ENCODE measurements at places on chromosomes 6 and 20. TPM values are rescaled to one million over a fixed set of nuclear protein-coding genes. Genes with fewer than 3 reads are reported as not detected.

Gene SIRPD
- not detected for total RNA-seq

Gene ELOVL4
- 3.3 TPM for total RNA-seq

Gene MUC22
- total RNA-seq = not detected

GRCh38 chr6:32092760-32093497 lies 16.2 kb downstream of the TNXB start:
- DNase-seq = no peak

GRCh38 chr6:125216015-125216414 lies 62.4 kb downstream of the TPD52L1 start:
- DNase-seq = no peak

DNA sequence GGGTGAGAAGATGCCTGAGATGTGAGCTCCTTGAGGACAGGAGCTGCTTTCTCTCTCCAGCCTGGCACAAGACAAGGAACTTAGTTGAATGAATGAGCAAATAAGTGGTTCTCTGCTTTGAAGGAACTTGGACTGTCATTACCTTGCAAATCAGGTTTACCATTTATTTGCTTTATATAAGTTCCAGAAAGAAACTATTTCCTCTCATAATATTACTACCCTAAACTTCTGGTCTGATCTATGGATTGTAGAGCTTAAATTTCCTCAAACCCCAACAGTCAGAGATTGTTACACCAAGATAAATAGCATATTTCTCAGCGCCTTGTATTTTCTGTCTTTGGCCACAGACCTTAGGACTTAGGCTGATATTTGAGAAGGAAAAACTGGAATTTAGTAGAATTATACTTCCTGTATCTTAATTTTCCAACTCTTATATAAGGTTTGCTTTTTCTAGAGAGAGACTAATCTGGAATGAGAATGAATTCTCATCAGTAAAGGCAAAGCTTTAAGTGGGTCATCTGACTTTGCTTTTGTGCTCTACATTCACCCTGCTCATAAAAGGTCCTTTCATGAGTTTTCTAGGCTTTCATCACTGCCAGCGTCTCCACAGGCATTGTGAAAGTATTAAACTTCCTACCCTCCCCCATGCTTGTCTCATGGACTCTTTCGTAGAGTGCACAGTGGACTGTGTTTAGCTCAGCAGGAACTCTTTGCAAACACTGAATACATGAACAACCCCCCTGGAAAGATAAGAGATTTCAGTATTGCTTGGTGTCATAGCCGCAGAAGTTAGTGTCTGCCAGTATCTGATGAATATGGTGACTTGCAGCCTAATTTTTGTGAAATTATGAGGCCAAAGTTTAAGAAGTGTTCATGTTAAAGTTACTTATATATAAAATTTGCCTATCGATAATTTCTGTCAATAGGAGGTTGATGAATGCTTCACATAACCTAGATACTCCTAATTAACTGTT lies 74.0 kb downstream of the PTPRA start:
- no peak for DNase-seq

Gene MMUT
- 18.4 TPM for total RNA-seq

Gene HAO1
- total RNA-seq = not detected

Gene PBOV1
- not detected for total RNA-seq

DNA sequence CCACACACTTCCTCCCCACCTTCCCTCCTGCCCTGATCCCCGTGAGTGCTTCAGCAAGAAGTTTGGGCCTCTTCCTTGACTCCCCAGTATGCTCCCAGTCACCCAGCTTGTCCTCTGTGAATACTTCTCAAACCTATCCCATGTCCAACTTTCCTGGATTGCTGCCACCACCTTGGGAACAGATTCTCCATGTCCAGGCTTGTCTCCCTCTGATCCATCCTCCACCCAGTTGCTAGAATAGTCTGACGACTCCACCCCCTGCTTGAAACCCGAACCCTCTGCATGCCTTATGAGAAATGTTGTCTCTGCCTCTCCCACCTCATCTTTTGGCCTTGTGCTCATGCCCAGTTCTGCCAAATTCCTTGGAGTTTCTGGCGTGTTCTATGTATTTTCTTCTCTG lies 108.0 kb downstream of the PPP1R14C start:
- no peak for DNase-seq

- no peak for DNase-seq
These were observed 85.4 kb downstream of the HFE start for GRCh38 chr6:26172608-26172968.

GRCh38 chr6:138638604-138639003 lies 135.0 kb upstream of the CCDC28A start:
- DNase-seq = no peak

DNA sequence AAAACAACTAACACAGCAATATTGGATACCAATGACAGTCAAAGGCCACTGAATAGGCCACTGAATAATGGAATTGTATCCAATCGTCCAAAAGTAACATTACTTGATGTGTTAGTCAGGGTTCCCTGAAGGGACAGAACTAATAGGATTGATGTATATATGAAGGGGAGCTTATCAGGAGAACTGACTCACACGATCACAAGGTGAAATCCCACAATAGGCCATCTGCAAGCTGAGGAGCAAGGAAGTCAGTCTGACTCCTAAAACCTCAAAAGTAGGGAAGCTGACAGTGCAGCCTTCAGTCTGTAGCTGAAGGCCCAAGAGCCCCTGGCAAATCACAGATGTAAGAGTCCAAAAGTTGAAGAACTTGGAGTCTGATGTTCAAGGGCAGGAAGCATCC lies 571.4 kb downstream of the PRKN start:
- no peak for DNase-seq

GRCh38 chr6:39451831-39452230 lies 129.3 kb upstream of the KCNK16 start:
- DNase-seq = no peak

DNA sequence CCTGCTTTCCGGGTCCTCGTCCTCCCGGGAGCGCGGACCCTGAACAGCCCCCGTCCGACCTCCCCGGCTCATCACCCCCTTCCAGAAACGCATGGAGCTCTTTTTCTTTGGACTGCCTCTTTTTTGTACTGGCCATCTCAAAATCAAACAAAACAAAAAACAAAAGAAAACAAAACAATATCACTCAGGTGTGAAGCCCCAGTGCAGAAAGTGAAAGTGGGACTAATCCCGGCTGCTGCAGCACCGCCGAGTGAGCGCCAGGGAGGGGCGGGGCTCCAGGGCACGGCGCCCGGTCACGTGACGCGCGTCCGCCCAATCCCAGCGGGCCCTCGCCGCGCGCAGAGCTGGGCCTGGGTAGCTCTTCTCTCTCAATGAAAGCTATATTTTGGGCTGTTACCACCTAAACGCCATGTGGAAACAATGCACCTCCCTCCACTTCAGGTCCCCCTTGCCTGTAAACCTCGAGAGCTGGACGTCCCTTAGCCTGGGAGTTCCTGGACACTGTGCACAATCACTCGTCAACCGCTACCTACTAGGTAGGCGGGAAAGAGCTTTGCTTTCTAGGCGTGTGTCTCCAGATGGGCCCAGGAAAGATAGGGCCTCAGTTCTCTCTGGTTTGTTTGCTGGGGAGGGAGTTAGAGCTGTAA lies 93.7 kb upstream of the PRDM1 start:
- peak; percentile 82 for DNase-seq

Gene BPIFB1
- total RNA-seq = not detected

Gene BPIFB2
- total RNA-seq = not detected

GRCh38 chr20:24469116-24469893 lies at the start of gene SYNDIG1:
Gene SYNDIG1 (plus strand): TSS chr20:24469629. CDS start chr20:24543098, 73,469 bp downstream.
- peak; percentile 59 for DNase-seq

DNA sequence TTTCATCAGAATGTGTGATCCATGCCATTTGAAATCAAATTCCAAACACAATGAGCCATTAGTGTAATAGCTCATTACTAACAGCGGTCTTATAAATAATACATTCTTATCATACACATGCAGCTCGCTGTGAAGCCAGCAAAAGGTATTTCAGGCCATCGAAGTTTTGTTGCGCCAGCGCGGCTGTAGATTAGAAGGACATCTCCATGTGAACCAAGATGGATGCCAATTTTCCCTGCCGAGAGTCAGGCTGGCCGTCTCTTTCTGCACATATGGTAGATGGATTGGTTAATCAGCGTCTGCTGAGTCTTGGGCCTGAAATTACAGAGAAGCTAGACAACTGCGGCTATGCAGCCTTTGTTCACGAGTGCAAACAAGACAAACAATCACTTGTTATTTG lies 44.1 kb downstream of the CFAP61 start:
- DNase-seq = no peak

Gene NNAT
- total RNA-seq = 0.54 TPM

GRCh38 chr20:47150403-47151152 lies 205.9 kb downstream of the ZMYND8 start:
- DNase-seq = peak; percentile 80

DNA sequence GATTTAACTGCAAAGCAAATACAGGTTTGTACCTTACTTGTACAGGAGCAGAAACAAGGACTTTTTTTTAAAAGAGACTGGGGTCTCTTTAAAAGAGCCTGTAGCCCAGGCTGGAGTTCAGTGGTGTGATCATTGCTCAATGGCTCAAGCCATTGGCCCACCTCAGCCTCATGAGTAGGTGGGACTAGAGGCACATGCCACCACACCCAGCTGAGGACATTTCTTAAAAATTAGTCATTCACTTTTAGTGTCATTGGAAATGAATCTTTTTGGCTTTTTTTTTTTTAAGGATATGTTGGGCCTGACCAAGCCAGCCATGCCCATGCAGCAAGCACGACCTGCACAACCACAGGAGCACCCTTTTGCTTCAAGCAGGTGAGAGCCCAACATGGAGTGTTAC lies 16.9 kb downstream of the SEC23B start:
- DNase-seq = no peak

DNA sequence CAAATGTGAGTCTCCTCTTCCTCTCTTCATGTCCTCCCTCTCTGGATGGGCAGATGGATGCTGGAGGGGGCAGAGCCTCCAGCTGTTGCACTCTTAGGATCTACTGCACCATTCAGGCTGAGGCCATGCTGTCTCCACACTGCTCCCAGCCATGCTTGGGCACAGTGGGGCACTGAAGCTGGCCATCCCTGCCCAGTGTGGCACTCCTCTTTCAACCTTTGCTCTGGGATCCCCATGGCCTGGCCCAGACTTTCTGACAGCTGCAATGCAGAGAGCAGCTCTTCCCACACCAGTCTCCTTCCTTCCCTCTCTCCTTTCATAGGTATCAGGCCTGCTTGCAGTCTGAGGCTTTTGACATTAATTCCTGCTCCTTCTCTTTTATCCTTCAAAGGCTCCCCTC lies 9.3 kb downstream of the KCNK17 start:
- DNase-seq = no peak

GRCh38 chr6:98929498-98930060 lies 18.2 kb downstream of the FBXL4 start:
- no peak for DNase-seq

Gene OR12D3
- not detected for total RNA-seq

Gene SAMD5
- 4.7 TPM for total RNA-seq

Gene SPATA2
- total RNA-seq = 8.4 TPM

- DNase-seq = no peak
These were observed 18.3 kb downstream of the SDCBP2 start for GRCh38 chr20:1310506-1311190.

DNA sequence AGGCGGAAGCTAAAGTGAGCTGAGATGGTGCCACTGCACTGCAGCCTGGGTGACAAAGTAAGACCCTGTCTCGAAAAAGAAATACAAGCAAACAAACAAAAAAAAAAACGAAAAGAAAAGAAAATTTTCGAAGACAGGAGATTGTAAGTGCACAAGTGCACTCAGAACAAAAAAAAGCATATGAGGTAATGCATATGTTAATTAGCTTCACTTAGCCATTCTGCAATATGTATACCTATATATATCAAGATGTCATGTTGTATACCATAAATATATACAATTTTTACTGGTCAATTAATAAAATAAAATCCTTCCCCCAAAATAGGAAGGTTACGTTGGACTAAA lies 127.5 kb downstream of the RIN2 start:
- no peak for DNase-seq

- DNase-seq = peak; percentile 22
These were observed 167.4 kb upstream of the THBS2 start for GRCh38 chr6:169420912-169421543.

DNA sequence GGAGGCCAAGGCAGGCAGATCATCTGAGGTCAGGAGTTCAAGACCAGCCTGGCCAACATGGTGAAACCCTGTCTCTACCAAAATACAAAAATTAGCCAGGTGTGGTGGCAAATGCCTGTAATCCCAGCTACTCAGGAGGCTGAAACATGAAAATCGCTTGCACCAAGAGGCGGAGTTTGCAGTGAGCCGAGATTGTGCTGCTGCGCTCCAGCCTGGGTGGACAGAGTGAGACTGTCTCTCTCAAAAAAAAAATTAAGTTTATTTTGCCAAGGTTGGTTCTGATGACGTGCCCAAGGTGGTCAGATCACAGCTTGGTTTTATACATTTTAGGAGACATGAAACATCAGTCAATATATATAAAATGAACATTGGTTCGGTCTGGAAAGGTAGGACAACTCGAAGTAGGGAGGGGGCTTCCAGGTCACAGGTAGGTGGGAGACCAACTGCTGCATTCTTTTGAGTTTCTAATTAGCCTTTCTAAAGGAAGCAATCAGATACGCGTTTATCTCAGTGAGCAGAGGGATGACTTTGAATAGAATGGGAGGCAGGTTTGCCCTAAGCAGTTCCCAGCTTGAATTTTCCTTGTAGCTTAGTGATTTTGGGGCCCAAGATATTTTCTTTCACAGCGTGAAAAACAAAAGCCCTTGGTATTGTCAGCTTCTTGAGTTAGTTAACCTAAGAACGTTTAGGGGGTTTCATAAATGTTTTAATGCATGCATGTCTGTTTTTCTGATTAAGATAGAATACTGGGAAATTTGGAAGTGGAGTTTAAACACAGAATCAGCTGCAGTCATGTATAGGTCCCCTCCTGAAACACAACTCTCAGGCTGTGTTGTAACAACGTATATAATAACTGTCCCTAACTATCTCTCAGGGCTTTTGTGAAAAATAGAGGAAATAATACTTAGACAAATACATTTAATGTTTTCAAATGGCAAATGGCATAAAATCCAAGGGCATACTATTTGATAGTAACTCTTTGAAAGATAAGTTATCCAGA lies 16.7 kb downstream of the ACOT13 start:
- DNase-seq = no peak

GRCh38 chr20:16537918-16538317 lies 35.3 kb downstream of the KIF16B start:
- DNase-seq = no peak

- DNase-seq = no peak
These were observed 22.2 kb downstream of the PSMG4 start for GRCh38 chr6:3280866-3281465.

GRCh38 chr20:32344835-32345506 lies 13.2 kb upstream of the ASXL1 start:
- no peak for DNase-seq

DNA sequence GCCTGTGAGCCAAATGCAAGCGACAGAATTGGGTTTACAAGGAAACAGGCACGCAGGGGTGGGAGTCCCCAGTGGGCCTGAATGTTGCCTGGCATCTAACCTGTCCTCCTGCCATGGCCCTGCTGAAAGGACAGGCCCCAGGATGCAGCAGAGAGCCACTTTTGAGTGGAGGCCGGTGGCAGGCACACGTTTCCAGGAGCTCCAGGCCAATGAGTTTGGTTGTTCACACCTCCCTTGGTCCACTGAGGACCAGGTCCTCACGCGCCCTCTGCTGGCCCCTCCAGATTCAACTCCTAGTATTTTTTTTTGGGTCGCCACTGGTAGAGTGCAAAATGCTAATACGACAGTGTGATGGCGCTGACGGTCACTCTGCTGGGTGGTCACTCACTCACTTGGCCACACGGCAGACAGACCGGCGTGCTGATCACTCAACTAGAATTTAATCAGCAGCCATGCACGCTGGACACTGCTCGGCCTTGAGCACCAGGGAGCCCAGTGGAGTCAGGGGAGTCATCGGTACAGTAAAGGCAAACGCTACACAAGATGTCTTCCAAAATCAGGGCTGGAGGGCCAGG lies 81.7 kb upstream of the NFATC2 start:
- DNase-seq = peak; percentile 83

Measured in endothelial cell (in vitro differentiated cells).